ENCODE measurements at places on chromosomes 12 and 14.
A peak's percentile ranks its signal among the peaks of the same experiment; 100 is the strongest.

DNA sequence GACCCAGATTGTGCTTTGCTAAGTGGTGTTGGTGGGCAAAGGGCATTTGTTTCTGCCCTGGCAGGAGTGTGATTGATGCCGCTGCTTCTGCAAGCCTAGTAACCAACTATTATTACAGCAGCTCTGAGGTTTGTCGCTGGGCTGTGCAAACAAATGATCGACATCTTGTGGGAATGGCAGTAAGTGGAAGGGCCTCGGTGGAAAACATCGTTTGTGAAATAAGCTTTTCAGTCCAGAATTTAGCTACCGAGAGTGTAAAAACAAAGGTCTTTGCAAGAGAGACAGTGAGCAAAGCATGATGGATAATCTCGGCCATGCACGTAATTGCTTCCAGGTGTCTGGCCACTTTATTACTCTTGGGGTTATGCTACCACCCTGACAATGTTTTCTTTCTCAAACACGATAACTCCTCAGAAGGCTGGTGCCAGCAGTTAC, 397.7 kb upstream of the PRICKLE1 start:
- DNase-seq = no peak

DNA sequence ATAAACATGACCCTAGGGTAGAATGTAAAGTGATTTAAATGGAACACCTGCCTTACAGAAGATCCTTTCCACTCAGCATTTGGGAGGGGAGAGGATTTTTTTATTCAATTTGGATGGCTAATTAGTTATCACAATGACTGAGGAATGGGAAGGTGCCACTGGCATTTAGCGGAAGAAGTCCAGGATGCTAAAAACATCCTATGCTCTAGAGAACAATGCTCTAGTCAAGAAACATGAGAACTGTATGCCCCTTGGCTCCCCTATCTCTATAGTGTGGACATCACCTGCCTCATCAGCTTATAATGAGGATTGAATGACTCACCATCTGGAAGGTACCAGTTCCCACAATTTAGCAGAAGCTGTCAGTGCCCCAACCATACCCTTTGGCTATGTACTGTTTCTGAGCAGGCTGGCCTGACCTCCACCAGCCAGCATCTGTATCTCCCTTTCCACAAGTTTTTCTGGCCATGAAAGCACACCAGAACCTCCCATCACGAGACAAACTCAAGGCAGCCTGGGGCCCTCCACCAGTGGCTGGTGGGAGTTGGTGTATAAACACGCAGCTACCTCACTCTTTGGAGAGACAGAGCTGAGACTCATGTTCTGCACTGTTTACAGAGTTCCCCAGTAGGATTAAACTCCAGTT, 109.7 kb upstream of the VASH1 start:
- no peak for DNase-seq

DNA sequence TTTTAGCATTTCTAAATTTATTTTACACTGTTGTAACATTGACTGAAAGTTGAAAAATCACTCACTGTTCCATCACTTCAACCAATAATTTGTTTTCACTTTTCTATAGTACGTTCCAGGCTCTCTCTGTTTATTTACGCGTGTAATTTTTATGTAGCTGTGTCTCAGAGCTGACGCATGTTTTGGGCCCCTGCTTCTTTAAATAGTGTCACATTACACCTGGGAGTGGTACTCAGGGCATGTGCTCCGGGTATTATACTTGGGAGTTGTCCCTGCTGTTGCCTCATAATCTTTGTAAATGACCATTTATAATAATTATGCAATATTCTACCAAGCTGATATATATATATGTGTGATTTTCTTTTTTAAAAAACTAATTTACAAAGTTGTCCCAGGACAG, 132.8 kb upstream of the CPM start:
- DNase-seq = no peak

- no peak for DNase-seq
Observed at GRCh38 chr12:25074113-25074512, 120.8 kb downstream of the DNAI7 start.

GRCh38 chr14:67523764-67524633, 9.1 kb upstream of the PLEKHH1 start:
- no peak for DNase-seq

- DNase-seq = no peak
Observed at GRCh38 chr12:94263011-94263811, 114.8 kb downstream of the PLXNC1 start.

- DNase-seq = peak; percentile 57
Observed at GRCh38 chr12:97464385-97465321, 2.0 kb downstream of the RMST start.

- no peak for DNase-seq
Observed at GRCh38 chr12:111436811-111437210, 31.1 kb downstream of the SH2B3 start.

DNA sequence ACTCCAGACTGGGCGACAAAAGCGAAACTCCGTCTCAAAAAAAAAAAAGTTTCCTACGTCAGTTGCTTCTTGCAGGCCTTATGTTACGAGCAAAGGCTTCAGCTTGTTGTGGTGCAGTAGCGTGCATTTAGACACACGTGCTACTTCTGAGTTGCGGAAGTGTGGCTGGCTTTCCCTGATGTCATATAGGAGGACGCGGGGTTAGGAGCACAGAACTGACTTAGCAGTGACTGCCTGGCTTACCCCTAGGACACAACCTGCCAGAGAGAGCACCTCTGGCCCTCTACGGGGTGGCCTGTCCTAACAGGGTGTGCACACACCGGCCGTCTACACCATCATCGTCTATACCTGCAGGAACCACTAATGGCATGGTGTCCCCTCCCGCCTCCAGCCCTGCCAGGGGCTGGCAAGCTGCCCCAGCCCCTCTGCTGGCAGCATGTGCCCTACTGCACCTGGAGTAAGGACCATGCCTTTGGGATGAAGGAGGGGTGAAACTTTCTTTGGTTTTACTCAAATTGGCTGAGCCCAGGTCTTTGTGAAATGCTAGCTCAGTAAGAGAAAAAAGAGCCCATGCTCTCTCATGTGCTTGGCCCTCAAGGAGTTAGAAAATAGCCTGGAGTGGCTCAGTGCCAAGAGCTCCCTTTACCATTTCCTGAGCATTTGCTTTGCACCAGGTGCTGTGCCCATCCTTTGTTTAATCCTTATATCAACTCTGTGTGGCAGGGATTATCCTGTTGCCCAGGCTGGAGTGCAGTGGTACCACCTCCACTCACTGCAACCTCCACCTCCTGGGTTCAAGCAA, 1.7 kb upstream of the GPR68 start:
- peak; percentile 41 for DNase-seq

GRCh38 chr14:72503696-72504368, 390.1 kb downstream of the DPF3 start:
- no peak for DNase-seq

DNA sequence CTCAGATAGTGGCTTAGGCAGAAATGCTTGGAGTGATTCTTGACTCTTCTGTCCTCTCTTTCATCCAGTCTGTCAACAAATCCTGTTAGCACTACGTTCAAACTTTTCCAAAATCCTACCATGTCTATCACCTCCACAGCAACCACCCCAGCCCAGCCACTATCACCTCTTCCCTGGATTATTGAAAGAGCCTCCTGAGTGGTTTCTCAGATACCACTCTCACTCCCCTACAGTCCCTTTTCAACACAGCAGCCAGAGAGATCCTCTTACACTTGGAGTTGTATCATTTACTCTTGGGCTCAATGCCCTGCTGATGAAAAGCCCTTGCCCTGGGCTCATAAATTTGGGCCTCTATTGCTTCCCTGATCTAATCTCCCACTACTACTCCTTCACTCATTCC, 218.9 kb downstream of the EXOC5 start:
- DNase-seq = no peak

DNA sequence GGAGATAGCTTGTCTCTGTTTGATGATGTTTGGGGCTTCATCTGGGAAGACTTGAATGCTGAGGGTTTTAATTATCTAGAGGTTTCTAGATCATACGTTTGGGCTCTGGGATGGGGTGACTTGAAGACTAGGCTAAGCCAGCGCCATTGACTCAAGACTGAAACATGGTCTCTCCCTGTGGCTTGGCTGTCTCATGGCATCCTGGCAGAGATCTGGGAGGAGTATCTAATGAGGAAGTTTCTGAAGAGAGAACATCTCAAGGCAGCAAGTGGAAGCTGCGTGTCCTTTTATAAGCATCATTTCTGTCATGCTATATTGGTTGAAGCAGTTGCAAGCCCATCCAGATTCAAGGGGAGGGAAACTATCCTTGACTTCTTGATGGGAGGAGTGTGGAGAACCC, 104.8 kb downstream of the UNC79 start:
- no peak for DNase-seq

DNA sequence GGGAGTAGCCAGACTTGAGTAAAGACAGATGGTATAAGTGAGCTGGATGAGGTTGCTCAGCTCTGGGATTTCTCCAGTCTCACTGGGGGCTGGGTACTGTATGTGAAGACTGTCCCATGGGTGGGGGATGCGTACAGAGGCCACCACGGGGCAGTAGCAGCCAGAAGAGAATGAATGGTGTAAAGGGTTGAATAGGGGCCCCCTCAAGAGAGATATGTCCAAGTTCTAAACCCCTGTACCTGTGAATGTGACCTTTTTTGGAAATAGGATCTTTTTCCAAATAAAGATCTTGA, 21.8 kb upstream of the BCDIN3D start:
- DNase-seq = no peak

Measured in NCI-H1105 (cell line).